ENCODE measurements at places on chromosomes 5 and 9.

GRCh38 chr5:125180231-125180829, 433.9 kb upstream of the ZNF608 start:
- DNase-seq, result no peak

- no peak for DNase-seq
Measured at GRCh38 chr5:77630114-77630680, 8.3 kb downstream of the OTP start.

- no peak for DNase-seq
Measured at GRCh38 chr5:68187268-68188055, 28.1 kb upstream of the PIK3R1 start.

- no peak for DNase-seq
Measured at GRCh38 chr9:70073756-70074155, 30.1 kb downstream of the MAMDC2 start.

GRCh38 chr9:89929673-89930480, 325.1 kb downstream of the GADD45G start:
- no peak for DNase-seq

DNA sequence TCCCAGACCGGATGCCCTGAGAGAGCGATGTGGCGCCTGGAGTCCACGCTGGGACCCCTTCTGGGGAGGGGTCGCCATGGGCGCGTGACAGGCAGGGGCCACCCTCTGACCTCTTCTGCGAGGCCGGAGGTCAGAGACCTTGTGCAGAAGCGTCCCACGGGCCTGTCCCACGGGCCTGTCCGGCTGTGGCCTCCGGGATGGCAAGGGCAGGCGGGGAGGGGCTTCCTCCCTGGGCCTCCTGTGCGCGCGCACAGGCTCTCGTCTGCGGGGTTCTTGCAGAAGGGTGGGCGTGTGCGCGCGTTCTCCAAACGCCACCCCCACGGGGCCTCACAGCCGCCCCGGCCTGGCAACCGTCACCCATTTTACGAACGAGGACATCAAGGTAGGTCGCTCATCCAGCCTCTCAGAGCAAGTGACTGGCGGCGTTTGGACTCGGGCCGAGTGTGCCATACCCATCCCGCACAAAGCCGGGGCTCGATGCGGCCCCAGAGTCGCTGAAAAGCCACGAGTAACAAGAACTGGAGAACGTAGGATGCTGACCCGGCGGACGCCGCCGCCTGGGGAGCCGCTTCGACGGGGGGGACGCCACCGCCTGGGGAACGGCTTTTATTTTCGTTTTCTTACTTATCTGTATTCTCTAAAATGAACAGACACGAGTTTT, 897 bp downstream of the AHRR start:
- DNase-seq, result no peak

DNA sequence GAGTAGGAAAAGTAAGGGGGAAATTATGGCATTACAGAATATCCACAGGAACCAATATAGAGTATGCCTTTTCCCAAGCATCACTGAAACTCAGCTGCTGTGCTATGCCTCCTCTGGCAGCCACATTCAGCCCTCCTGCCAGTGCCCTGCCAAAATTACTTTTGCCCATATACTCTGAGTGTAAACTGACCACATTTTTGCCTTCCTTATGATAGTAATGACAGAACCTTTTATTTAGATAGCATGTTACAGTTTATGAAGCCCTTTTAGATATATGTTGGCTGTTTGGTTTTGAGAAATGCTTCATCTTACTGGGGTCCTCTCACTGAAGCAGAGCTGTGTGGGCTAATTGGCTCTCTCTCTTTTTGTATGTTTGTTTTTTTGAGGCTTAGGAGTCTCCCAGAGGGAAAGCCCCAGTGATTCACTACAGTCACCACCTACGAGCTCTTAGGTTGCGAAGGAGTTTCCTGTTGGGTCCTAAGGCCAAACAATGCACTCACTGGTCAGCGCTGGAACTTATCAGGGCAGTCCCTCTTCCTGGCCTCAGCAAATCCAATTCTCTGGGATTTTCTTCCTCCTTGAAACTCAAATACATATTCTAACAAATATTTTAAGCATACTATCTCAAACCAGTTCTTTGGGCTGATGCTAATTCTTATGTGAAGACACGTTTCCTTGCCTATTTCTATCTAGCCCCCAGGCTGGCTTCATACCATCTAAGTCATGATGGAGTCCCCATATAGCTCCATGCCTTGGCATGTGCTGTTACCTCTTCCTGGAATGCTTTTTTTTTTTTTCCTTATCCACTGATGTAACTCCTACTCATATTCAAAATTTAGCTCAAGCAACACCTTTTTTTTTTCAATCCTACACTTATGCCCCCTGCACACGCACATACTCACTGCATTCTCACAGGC, 3.7 kb downstream of the PHF24 start:
- DNase-seq, result no peak

GRCh38 chr5:176573564-176574296, 24.6 kb downstream of the CDHR2 start:
- DNase-seq, result peak; percentile 59

GRCh38 chr9:91185193-91185886, 176.4 kb downstream of the AUH start:
- no peak for DNase-seq

DNA sequence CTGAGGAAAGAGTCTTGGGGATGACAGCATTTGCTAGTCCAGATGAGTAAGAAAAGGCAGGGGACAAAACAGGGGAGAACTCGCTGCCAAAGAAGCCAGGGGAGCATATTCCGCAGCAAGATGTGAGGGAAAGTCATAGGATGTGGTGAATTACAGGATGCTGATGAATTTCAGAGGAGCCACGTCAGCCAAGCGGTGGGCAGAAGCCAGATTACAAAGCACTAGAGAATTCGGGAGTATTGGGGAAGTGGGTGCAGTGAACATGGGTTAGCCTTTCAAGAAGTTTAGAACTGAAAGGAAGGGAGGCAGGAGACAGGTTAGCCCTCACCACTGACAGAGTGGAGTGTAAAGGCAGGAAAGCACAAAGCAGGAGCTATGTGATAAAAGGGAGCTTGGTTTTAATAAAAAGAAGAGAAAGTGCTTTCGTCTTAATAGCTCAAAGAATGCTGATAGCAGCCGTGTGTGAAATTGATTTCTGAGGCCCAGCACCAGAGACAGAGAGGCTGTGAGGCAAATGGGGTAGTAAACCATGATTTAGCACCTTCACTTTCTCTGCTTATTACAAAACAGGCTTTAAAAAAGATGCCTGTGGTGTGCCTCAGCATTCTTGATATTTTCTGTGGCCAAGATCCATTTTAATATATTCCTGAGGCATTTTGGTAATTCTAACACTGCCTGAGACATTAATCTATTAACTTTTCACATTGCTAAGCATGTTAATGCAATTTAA, 16.9 kb downstream of the ADAMTSL1 start:
- no peak for DNase-seq

DNA sequence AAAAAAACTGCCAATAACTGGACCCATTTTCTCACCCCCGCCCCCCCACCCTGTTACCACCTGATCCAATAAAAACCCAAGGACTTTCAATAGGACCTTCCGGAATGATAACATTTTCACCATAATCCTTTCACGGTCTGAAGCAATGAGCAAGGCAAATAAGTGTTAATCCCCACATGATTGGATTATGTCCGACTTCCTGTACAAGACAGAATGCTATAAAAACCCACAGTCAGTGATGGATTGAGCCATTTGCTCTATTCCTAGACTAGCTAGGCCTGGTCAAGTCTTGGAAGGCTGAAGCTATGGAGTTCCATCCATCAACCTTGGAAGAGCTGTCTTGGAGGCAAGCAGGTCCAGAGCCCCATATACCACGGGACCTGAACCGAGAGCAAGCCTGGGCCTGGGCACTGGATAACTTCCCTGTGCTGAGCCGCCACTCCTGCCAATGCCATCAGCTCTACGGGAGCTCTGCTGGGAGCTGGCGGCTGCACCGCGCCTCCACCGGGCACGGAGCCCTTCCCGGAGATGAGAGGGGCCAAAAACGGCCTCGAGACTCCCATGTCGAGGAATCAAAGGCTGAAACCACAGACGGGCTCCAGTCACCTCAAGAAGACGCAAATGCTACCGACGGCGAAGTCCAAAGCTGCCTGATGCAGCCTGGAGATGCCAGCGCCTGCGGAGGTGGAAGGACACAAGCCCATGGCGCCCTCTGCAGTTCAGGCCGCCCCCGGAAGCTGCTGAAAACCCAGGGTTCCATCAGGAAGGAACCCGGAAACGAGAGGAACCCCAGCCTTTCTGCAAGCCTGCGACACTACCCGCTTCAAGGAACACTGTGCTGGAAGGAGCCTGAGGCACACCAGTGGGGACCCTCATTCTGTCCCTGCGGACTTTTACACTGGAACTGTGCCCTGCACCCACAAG, 69.2 kb downstream of the ANXA2R start:
- no peak for DNase-seq

GRCh38 chr9:76592974-76593347, 134.0 kb downstream of the GCNT1 start:
- DNase-seq, result no peak

DNA sequence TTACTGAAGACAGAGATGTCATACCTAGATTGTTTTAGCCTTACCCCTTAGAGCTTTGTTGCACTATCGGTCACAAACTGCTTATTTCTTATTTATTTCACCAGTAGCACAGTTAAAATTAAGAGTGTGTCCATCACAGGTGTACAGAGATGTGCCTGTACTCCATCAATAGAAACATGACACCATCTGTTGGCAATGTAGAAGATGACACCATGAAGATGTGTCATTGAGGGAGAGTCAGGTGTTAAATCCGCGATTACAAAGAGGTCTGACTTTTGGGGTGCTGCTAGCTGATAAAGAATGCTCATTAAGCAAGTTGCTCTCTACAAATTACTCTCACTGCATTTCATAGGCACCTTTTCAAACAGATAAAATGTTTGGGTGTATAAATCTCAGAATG, 164.4 kb downstream of the SMARCA2 start:
- DNase-seq, result no peak

GRCh38 chr5:2374703-2375102, 376.8 kb downstream of the IRX2 start:
- no peak for DNase-seq

- peak; percentile 34 for DNase-seq
Measured at GRCh38 chr5:181181650-181182565, 23.1 kb downstream of the TRIM7 start.

DNA sequence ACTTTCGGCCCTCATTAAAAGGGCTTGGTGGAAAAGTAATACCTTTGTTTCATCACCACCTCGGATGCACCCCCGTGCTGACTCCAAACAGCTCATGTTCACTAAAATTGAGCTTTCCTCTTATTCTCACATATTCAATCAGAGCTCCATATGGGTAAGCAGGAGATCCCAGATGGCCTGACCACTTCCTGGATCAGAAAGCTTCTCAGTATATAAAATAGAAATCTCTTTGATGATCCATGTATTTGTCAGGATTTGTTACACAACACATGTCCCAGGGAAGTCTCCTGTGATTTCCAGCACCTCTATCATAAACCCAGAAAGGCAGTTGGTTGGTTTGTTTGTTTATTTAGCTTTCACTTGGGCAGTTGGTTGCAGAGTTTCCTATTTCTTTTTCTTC, 402.0 kb downstream of the MLLT3 start:
- DNase-seq, result no peak

- no peak for DNase-seq
Measured at GRCh38 chr5:55554585-55555202, 19.9 kb upstream of the PLPP1 start.

GRCh38 chr9:35374436-35374835, 115.5 kb upstream of the RUSC2 start:
- no peak for DNase-seq

- DNase-seq, result no peak
Measured at GRCh38 chr5:178866946-178867345, 7.2 kb downstream of the ZNF354B start.

DNA sequence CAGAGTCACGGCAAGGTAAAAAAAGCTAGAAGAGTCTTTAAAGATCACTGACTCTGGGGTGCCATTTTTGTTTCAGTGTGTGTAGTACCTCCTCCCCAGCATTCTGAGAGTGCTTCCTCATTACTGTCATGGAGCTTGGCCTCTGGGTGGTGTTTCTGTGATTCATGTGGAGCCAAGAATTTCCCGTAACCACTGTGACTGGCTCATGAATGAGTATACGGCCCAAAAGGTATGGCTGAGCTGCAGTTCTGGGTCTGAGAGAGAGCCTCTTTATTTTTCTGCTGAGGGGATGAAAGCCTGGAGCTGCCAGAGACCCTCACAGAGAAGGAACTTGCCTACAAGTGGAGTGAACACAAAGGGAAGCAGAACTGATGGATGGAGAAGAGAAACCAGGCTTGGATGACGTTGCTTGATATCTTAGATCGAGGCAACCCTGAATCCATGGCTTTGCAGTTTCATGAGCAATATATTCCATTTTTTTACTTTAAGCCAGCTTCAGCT, 85.6 kb downstream of the PTTG1 start:
- no peak for DNase-seq

GRCh38 chr5:87081511-87082372, 185.9 kb upstream of the RASA1 start:
- DNase-seq, result no peak

- no peak for DNase-seq
Measured at GRCh38 chr9:71352837-71353236, 231.4 kb upstream of the TRPM3 start.

DNA sequence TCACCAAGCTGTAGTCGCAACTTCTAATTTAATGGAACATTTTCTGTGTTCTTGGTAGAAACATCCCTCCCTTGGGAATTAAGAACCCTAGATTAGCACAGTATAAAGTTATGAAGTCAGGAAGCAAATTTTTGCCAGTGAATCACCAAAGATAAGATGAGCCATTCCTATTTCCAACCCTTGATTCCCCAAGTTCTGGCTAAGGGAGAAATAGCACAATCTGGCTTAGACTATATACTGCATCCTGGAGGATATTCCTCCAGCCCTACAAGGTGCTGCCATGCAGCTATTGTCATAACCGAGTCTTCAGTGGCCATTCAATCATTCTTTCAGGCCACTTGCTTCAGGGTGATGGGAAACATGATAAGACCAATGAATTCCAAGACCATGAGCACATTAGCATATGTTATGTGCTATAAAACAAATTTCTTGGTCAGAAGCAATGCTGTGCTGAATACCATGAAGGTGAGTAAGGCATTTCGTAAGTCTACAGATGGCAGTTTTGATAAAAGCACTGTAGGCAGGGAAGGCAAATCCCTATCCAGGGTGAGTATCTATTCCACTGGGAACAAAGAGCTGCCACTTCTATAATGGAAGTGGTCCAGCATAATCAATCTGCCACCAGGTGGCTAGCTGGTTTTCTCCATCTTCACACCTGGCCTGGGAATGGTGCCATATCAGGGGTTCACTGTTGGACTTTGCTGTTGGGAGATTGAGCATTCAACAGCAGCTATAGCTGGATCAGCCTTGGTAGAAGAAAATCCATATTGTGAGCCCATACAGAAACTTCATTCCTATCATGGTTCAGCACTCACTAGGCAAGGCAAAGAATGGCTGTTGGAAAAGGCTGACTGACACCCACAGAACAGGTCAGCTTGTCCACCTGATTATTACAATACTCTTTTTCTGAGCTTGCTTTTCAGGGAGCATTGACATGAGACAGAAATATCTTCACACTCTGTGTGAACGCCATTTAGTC, 19.6 kb upstream of the ARL15 start:
- no peak for DNase-seq

- DNase-seq, result no peak
Measured at GRCh38 chr5:115549154-115549553, 4.6 kb upstream of the FEM1C start.

- DNase-seq, result no peak
Measured at GRCh38 chr5:138241688-138242571, 28.8 kb upstream of the CDC23 start.

GRCh38 chr9:90939351-90939750, 137.7 kb downstream of the SYK start:
- no peak for DNase-seq
